ENCODE measurements at places on chromosomes 13 and 19.

GRCh38 chr19:35913589-35913988 lies 5.5 kb upstream of the TYROBP start:
- DNase-seq, result no peak

- no peak for DNase-seq
These were observed 1.5 kb downstream of the ONECUT3 start for GRCh38 chr19:1754636-1755466.

DNA sequence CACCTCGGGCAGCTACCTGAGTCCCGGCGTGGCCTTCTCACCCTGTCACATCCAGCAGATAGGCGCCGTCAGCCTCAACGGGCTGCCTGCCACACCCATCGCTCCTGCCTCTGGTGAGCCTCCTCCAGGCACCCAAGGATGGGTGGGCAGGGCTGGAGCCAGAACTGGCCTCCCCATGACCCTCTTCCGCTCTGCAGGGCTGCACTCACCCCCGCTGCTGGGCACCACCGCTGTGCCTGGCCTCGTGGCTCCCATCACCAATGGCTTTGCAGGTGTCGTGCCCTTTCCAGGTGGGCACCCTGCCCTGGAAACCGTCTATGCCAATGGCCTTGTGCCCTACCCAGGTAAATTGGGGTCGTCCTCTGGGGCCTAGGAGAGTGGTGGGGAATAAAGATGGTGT lies 57.7 kb downstream of the CELF5 start:
- DNase-seq, result no peak

DNA sequence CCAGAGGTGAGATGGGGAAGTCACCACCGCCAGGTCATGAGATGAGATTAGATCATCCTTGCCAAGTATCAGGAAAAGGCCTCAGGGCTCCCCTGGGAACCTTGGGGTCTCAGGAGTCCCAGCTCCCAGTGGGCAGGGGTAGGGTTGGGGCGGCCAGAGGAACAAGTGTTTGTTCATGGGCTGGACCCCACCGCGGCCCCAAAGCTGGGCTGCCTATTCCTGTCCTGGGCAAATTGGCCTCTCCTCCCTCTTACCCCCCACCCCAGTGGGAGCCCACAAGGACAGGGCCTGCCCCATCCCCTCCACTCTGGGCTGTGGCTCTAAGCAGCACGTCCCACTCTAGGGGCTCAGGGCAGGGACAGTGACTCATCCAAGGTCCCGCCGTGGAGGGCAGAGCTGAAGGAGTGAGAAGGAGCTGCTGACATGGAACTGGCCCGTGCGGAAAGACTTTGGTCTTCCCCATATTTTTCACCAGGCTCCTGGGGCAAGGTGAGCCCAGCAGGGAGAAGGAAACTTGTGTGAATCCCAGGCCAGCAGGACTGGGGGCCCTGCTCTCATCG lies 4.0 kb upstream of the HCN2 start:
- DNase-seq, result no peak

- no peak for DNase-seq
These were observed 79.7 kb downstream of the ESD start for GRCh38 chr13:46717275-46717674.

- no peak for DNase-seq
These were observed 792.4 kb upstream of the SLITRK5 start for GRCh38 chr13:86878781-86879180.

- no peak for DNase-seq
These were observed 86.4 kb downstream of the RAB20 start for GRCh38 chr13:110475117-110475516.

- DNase-seq, result no peak
These were observed 12.4 kb upstream of the SULT2B1 start for GRCh38 chr19:48539503-48540096.

DNA sequence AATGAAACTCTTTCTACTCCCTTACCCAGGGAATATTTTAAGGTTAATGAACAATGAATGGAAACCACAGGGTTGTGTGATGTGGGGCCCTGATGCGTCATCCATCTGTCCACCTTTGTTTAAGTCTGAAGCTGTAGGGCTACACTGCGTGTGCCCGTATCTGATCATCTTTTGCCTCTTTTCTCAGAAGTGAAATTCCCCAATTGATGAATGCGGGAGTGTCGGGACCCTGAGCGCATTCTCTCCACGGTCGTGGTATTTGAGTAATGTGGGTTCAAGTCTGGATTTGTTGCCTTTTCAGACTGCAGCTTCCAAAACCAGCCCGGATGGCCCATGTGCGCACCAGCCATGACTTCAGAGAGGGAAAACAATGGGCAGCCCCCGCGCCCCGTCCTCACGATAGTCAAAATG lies 112.3 kb downstream of the COL4A2 start:
- DNase-seq, result no peak

DNA sequence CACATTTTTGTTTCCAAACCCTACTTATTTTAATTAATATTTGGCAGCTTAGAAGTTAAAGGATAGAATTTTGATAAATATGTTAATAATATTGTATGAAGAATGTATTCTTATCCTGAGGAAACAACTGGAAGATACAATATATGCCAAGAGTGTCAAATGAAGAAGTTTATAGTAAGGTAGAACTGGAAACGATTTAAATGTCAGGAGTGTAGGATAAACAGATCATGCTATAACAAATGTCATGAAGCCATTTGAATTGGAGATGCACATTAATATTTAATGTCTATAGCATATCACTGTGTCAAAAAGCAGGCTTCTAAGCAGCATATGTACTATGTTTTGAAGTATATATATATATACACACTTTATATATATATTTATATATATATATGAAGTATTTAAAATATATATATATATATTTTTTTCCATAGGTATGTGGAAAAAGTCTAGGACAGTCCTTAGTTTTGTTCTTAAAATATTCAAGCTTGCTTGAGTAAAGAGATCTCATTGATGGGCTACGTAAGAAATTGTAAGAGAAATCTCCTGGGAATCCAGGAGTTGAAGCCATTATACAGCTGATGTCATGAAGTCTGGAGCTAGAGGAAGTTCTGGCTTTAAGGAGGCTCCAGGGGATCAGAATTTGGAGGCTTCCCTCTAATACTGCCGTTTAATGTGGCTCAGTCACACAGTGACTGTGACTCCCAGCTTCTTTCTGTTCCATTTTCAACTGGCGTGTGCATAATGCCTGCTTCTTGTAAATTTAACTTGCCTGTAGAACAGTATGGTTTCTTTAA lies 79.9 kb upstream of the MYCBP2 start:
- no peak for DNase-seq

GRCh38 chr13:85241060-85241459 lies 558.2 kb downstream of the SLITRK6 start:
- DNase-seq, result no peak

GRCh38 chr13:114005206-114005724 lies 31.4 kb upstream of the C13orf46 start:
- no peak for DNase-seq

DNA sequence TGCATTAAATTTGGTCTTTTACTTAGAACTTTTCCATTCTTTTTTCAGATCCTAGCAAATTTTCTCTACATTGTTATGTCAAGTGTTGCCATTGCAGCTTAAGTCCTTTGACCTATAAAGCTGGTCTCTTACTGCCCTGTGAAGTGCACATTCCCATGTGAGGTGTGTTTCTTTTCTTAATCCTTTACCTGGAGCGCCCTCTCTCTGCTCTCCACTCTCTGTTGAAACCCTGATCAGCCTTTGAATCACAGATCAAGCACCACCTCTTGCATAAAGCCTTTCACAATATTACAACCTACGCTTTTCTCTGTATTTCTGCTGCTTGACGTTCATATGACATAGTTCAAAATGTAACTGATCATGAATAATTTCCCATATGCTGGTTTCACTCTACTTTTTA lies 84.8 kb downstream of the PCDH17 start:
- no peak for DNase-seq

DNA sequence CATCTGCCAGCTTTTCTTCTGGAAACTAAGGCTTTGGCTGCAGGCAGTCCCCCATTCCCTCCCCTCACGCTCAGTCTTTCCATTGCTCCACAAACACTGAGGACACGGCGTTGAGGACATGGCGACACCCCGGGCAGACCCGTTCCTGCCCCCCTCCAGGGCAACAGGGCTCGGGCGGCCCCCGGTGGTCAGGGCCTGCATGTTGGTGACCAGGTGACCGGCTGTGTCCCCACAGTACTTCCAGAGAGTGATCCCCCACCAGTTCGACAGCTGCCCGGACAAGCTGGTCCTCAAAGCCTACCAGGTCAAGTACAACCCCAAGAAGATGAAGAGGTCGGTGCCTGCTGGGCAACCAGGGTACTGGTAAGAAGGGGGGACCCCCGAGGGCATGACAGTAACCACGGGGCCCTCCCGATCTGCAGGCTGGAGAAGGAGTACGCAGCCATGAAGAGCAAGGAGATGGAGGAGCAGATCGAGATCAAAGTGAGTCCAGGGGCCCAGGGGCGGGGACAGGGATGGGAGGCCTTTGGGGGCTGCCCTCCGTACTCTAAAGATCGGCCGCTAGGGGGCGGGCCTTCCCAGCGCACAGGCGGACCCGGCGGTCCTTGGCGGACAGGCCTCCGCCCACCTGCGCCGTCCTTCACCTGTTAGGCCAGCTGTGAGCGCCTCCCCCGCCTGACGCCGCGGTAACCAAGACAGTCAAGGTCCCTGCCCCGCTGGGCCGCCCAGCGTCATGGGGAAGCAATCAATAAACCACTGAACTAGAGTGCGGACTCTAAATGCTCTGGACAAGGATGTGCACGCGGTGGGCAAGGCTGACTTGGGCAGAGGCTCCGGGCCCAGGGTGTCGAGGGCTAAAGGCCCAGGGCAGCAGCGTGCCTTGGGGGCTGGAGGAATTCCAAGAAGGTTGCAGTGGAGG lies 21.1 kb downstream of the PRR36 start:
- DNase-seq, result peak; percentile 79

DNA sequence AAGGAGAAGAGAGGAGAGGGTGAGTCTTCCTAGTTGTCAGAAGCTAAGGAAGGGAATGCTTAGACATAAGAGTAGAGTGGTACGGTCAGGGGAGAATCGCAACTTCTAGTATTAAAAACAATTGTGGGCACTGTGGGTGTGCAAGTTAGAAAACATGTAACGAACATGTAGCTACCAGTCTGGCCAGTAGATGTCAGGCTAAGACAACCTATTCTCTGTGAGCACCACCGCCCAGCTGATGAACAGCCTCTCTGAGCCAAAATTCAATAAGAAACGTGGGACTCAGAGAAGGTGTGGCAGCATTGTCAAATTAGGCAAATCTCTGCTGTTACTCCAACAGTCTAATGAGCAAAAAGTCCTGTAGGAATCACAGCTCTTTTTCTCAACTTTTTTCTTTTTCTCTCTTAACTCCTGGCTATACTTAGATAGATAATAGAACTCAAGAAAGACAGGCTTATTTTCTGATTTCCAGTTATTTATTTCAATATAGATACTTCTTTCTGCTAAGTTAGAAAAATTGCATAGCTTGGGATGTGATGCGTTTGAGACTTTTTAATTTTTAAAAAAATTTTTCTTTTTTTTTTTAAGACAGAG lies 186.2 kb downstream of the USP12 start:
- DNase-seq, result peak; percentile 79

DNA sequence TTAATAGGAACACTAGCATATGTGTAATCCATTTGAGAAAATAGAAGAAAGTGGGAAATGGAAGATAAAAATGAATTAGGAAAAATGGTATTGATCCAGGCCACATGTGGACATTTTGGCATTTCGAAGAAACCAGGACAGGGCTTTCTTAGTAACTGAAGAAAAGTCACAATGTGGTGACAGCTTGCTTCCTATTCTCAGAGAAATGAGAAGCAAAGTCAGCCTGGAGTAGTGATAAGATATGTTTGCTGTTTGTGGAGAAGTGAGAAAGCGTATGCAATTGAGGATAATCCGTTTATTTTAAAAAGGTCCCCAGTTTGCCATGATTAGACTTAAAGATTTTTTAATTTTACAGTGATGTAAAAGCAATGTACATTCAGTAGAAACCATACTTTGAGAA lies 127.9 kb downstream of the SLITRK6 start:
- DNase-seq, result no peak

GRCh38 chr13:110042253-110042950 lies 256.0 kb upstream of the IRS2 start:
- no peak for DNase-seq

DNA sequence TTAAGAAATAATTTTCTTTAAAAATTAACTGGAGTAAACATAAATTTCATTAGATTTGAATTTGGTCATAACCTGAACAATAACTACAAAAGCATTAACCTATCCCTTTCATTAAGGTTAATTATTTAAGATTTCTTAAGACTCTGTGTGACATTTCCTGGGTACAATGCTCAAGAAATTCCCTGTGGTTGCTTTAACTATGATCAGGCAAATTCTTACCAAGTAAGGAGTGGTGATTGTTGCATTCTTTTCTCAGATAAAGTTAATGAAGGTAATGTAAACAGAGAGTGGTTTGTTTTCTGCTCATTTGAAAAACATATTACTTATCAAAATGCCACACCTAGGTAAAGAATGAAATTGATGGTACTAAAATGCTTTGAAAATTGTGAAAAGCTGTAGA lies 114.8 kb upstream of the MIR17HG start:
- no peak for DNase-seq

GRCh38 chr19:51148580-51148979 lies 6.5 kb downstream of the SIGLEC7 start:
- no peak for DNase-seq

Data from activated CD4-positive, alpha-beta memory T cell treated with anti-CD3 and anti-CD28 coated beads for 36 hours (primary cell).